Activated naive CD8-positive, alpha-beta T cell treated with anti-CD3 and anti-CD28 coated beads for 36 hours (primary cell): ENCODE measurements at places on chromosomes 1 and 21.

DNA sequence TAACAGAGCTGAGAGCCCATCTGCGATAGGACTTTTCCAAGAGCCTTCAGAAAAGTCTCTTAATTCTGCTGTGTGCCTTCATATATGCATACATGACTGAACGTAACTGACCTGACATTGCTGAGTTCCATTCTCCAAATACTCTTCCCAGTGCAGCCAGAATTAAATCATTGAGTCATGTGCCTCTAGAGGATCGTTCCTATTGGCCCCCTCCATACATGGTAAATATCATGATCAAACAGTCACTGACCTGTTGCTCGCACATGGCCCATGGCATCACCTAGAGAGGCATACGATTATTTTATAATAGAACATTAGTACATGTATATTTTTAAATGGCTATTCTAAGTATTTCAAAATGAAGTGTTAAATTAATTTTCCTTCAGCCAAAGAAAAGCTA lies 186.8 kb downstream of the PBX1 start:
- H3K4me3 ChIP-seq = no peak overlapping the region
- H3K4me1 ChIP-seq = no peaks in the 10 kb centered on the region
- H3K27me3 ChIP-seq = peaks cover 5% of the 10 kb centered on the region
- no peak for DNase-seq
- H3K36me3 ChIP-seq = no peaks in the 10 kb centered on the region
- no peak overlapping the region for H3K27ac ChIP-seq

DNA sequence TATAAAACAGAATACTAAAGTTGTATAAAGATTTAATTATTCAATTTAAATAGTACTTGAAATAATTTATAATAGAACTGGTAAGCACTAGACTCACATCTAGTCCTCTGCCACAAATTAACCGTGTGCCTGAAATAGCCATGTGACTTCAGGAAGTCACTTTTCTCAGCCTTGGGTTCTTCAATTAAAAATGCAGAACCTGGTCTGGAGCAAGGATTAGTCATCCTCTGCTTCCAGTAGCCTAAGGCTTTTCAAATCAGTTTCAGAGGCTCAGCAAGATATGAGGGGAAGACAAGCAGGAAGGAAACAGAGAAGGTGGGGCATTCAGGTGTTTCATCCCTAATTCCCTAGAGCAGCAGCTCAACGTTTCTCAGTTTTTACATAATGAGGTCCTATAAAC lies 23.0 kb downstream of the DPH5 start:
- H3K4me3 ChIP-seq = no peak overlapping the region
- no peak overlapping the region for H3K27ac ChIP-seq
- DNase-seq = no peak
- peaks cover 50% of the 10 kb centered on the region for H3K4me1 ChIP-seq
- H3K36me3 ChIP-seq = peaks cover 53% of the 10 kb centered on the region

DNA sequence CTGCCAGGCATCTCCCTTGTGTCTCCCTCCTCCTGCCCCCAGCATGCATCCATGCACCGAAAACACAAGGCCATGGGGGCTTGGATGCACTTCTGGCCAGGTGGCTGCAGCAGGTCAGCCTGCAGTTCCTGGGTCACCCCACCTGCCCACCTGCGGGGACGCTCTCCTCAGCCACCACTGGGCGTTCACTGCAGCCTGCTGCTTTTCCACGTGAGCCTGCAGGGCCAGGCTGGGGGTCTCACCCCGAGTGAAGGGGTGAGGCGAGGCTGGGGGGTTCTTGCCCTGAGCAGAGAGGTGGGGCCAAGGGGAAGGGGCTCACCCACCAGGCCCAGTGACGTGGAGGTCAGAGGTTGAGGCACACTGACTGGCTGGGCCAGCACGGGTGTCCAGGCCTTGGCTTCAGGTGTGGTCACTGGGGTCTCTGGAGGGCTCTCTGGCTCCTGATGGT lies 64.6 kb downstream of the WNT9A start:
- no peak overlapping the region for H3K4me3 ChIP-seq
- no peak overlapping the region for H3K27ac ChIP-seq
- peaks cover 10% of the 10 kb centered on the region for H3K4me1 ChIP-seq
- DNase-seq = no peak
- H3K36me3 ChIP-seq = no peaks in the 10 kb centered on the region

- DNase-seq = no peak
- H3K4me3 ChIP-seq = no peak overlapping the region
- peaks cover 6% of the 10 kb centered on the region for H3K4me1 ChIP-seq
- H3K27me3 ChIP-seq = no peaks in the 10 kb centered on the region
Measured at GRCh38 chr1:76666499-76666898, 200.8 kb upstream of the ST6GALNAC5 start.

GRCh38 chr1:48617252-48617651 lies 145.2 kb upstream of the SPATA6 start:
- no peak for DNase-seq
- peaks cover 33% of the 10 kb centered on the region for H3K27me3 ChIP-seq
- no peak overlapping the region for H3K4me3 ChIP-seq
- no peak overlapping the region for H3K27ac ChIP-seq
- no peaks in the 10 kb centered on the region for H3K36me3 ChIP-seq

GRCh38 chr1:88612773-88613172 lies 71.3 kb upstream of the PKN2 start:
- no peak overlapping the region for H3K4me3 ChIP-seq
- no peaks in the 10 kb centered on the region for H3K27me3 ChIP-seq
- H3K4me1 ChIP-seq = no peaks in the 10 kb centered on the region
- H3K36me3 ChIP-seq = peaks cover 2% of the 10 kb centered on the region

- DNase-seq = no peak
- peaks cover 4% of the 10 kb centered on the region for H3K27me3 ChIP-seq
Measured at GRCh38 chr1:109283748-109284600, 1.0 kb upstream of the PSRC1 start.

- H3K36me3 ChIP-seq = peaks cover 2% of the 10 kb centered on the region
- peaks cover 4% of the 10 kb centered on the region for H3K27me3 ChIP-seq
- H3K27ac ChIP-seq = no peak overlapping the region
- peaks cover 57% of the 10 kb centered on the region for H3K4me1 ChIP-seq
- no peak for DNase-seq
Measured at GRCh38 chr1:172341697-172342096, 78.8 kb upstream of the C1orf105 start.

GRCh38 chr1:84763912-84764680 lies 73.8 kb upstream of the SSX2IP start:
- H3K27me3 ChIP-seq = peaks cover 9% of the 10 kb centered on the region
- H3K27ac ChIP-seq = no peak overlapping the region
- DNase-seq = no peak
- H3K4me1 ChIP-seq = peaks cover 2% of the 10 kb centered on the region
- H3K36me3 ChIP-seq = no peaks in the 10 kb centered on the region

DNA sequence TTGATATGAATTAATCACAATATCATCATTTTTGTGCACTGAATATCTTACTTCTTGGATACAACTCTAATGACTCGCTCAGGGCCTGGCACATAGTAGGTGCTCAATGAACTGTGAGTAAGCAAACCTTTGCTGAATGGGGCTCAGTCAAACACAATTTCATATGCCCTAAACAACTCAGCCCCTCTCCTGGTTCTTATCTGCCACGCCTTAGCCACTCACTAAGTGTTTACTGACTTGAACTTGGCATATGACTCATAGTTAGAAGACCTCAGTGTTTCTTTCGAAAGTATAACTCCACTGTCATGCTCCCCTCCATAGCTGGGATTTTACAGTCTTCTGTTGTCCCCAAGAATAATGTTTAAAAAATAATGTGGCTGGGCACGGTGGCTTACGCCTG lies 4.8 kb upstream of the IFNLR1 start:
- peak; percentile 51 for DNase-seq
- H3K4me1 ChIP-seq = peaks cover 67% of the 10 kb centered on the region
- no peaks in the 10 kb centered on the region for H3K27me3 ChIP-seq
- H3K27ac ChIP-seq = peak overlapping the region; percentile 80
- H3K36me3 ChIP-seq = peaks cover 7% of the 10 kb centered on the region
- peak overlapping the region; percentile 19 for H3K4me3 ChIP-seq

DNA sequence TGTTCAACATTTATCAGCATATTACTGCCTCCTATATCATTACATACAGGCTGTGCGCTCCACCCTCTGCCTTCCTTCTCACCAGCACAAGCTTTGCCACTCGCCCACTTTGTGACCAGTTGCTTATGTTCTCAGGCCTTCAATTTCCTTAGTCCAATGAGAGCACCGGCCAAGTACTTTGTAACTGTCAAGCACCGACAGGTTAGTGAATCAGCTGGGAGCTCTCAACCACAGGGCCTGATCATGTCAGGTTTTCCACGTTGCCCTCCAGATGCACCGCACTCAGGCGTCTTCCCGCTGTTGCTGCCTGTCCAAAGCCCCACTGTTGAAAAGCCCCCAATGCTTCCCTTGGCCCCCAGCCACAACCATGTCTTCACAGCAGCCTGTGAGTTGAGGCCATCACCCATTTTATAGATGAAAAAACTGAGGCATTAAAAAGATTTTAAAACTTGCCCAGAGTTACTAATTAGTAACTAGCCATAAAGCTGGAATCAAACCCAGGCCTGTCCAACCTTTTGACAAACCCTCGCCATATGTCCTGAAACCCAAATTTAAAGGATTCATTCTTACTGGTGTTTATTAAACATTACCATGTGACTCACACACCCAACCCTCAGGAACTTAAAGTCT lies 3.4 kb upstream of the KCNN3 start:
- DNase-seq = no peak
- H3K4me1 ChIP-seq = peaks cover 34% of the 10 kb centered on the region
- no peak overlapping the region for H3K27ac ChIP-seq

DNA sequence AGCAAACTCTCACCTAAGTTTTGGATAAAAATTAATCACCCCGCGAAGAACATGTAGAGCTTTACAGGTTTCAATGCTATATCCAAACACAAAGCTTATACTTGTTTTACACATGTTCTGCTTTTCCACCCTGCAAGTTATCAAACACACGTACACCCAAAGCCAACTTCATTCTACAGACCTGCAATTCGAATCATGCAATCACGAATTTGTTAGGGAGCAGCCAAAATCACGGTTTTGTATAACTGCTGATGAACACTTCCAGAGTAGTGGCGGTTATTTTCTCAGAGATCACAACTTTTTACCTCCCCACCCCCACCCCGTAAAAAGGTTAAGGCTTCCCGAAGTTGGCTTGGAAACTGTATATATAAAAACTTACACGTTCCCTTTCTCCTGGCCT lies 1.4 kb downstream of the HMGN1 start:
- no peak for DNase-seq
- H3K4me1 ChIP-seq = peaks cover 33% of the 10 kb centered on the region
- H3K4me3 ChIP-seq = peak overlapping the region; percentile 88
- no peaks in the 10 kb centered on the region for H3K27me3 ChIP-seq
- peak overlapping the region; percentile 93 for H3K27ac ChIP-seq

GRCh38 chr1:28313702-28314546 lies 14.9 kb upstream of the MED18 start:
- DNase-seq = no peak
- no peak overlapping the region for H3K27ac ChIP-seq
- no peaks in the 10 kb centered on the region for H3K36me3 ChIP-seq
- H3K27me3 ChIP-seq = no peaks in the 10 kb centered on the region
- H3K4me1 ChIP-seq = no peaks in the 10 kb centered on the region

DNA sequence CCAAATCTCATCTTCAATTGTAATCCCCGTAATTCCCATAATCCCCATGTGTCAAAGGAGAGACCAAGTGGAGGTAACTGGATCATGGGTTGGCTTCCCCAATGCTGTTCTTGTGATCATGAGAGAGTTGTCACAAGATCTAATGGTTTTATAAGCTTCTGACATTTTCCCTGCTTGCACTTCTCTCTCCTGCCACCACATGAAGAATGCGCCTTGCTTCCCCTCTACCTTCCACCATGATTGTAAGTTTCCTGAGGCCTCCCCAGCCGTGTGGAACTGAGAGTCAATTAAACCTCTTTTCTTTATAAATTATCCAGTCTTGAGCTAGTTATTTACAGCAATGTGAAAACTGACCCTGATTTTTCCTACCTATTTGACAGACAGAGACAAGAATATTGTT lies 162.5 kb upstream of the SYT6 start:
- DNase-seq = no peak
- H3K4me1 ChIP-seq = no peaks in the 10 kb centered on the region
- no peaks in the 10 kb centered on the region for H3K27me3 ChIP-seq

DNA sequence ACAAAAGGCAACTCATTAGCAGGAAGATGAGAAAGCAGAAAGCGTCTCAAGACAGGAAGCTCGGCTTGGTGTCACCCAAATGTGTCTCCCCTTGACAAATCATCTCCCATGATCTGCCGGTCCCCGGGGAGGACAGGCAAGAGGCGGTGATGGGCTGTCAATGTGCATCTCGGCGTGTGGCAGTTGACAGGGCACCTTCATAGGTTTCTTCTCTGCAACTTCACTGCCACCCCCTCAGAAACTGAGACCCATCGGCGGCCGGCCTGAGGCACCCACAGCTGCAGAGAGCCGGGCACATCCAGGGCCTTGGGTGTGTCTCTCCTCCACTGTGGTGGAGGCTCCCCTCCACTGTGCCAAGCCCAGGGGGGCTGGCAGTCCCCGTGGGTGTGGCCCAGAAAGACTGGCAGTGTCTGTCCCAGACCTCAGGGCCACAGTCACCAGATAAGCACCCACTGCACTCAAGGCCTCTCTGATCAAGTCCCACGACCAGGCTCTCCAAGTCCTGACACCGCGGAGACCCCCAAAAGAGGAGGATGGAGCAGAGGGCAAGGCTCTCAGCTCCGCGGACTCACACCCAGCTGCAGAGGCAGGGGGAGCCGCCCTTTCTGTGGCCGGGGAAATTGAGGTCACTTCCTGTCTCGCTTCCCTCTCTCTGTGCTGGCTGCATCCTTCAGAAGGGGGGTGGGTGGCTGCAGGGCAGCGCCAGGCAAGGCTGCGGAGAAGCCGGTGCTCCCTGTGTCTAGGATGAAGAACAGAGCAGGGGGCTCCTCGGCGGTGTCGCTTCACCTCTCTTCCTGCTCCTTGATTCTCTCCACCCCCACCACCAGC lies 39.6 kb upstream of the LBR start:
- H3K36me3 ChIP-seq = no peaks in the 10 kb centered on the region
- peak overlapping the region; percentile 89 for H3K4me3 ChIP-seq
- H3K27ac ChIP-seq = peak overlapping the region; percentile 98

GRCh38 chr1:67764633-67765032 lies 68.6 kb downstream of the GNG12 start:
- DNase-seq = no peak
- peaks cover 45% of the 10 kb centered on the region for H3K27me3 ChIP-seq
- peaks cover 24% of the 10 kb centered on the region for H3K4me1 ChIP-seq
- no peak overlapping the region for H3K4me3 ChIP-seq
- no peak overlapping the region for H3K27ac ChIP-seq
- no peaks in the 10 kb centered on the region for H3K36me3 ChIP-seq

DNA sequence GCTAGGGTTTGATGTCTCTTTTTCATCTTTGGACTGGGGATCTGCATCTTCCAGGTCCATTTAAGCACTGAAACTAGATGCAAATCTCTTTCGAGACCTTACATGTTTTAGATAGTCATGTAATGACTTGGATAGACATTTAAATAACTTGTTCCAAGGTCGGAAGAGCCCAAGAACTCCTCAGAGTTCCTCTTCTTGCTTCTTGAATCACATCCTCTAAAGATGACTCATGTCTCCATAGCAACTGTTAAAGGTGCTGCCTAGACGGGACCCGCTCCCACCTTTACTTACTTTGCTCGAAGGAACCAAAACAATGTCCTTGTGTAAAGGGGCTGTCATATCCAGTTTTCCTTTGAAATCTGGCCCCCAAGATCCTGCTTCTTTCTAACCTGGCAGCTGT lies 130.0 kb downstream of the EDEM3 start:
- no peak for DNase-seq
- H3K4me3 ChIP-seq = no peak overlapping the region
- no peaks in the 10 kb centered on the region for H3K27me3 ChIP-seq
- no peaks in the 10 kb centered on the region for H3K36me3 ChIP-seq
- H3K4me1 ChIP-seq = no peaks in the 10 kb centered on the region
